ENCODE measurements at places on chromosomes 2 and 18. TPM values are rescaled to one million over a fixed set of nuclear protein-coding genes. Genes with fewer than 3 reads are reported as not detected.

MERTK gene
- total RNA-seq: 1.7 TPM

CHRND gene
- total RNA-seq: not detected

HOXD12 gene
- total RNA-seq: not detected

UGT1A5 gene
- 0.67 TPM for total RNA-seq

SERPINB4 gene
- total RNA-seq: 309 TPM

- H3K27me3 ChIP-seq: no peaks in the 10 kb centered on the region
- no peak overlapping the region for H3K27ac ChIP-seq
Observed at GRCh38 chr2:1766851-1767811, 22.8 kb upstream of the PXDN start.

GRCh38 chr2:152336854-152337510 lies 2.0 kb downstream of the FMNL2 start:
- DNase-seq: no peak
- peak overlapping the region; percentile 82 for H3K4me3 ChIP-seq
- H3K4me1 ChIP-seq: peaks cover 52% of the 10 kb centered on the region
- peaks cover 5% of the 10 kb centered on the region for H3K27me3 ChIP-seq

DNA sequence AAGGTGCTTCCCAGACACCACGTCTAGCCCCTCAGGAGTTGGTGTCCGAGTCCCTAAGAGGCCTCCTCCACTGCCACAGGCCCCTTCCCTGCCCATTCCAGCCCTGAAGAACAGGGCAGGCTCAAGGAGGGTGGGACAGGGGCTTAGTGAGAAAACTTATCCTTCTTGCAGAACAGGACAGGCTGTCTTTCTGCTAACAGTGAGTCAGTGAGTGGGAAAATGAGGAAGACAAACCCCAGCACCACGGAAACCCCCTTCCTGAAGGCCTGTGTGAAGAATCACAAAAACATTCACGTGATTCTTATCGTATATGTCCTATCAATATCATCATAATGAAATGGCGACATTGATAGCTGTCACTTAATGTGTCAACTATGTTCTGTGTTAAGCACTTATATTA lies 9.8 kb downstream of the FZD7 start:
- H3K36me3 ChIP-seq: no peaks in the 10 kb centered on the region
- H3K27me3 ChIP-seq: no peaks in the 10 kb centered on the region
- DNase-seq: no peak
- no peaks in the 10 kb centered on the region for H3K4me1 ChIP-seq

GRCh38 chr2:182381225-182381624 lies 45.6 kb downstream of the PDE1A start:
- H3K27me3 ChIP-seq: no peaks in the 10 kb centered on the region
- no peak overlapping the region for H3K4me3 ChIP-seq
- DNase-seq: no peak
- peaks cover 3% of the 10 kb centered on the region for H3K4me1 ChIP-seq
- H3K27ac ChIP-seq: no peak overlapping the region

DNA sequence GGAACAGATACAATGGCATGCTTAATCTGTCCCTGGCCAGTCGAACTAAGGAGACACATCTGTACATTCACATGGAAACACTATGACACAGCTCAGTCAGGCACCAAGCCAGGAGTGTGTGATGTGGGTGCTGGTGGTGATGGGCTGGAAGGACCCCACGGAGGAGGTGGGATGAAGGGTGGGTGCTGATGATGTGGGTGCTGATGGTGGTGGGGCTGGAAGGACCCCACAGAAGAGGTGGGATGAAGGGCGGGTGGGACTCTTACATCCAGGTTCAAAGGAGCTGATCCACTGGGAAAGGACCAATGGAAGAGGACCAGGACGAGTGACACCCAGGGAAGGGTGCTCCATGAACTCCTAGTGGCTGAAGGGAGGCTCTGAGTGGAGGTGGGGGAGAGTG lies 34.8 kb upstream of the ACAA2 start:
- H3K36me3 ChIP-seq: peaks cover 45% of the 10 kb centered on the region
- no peak overlapping the region for H3K4me3 ChIP-seq
- H3K4me1 ChIP-seq: peaks cover 10% of the 10 kb centered on the region
- H3K27ac ChIP-seq: no peak overlapping the region
- no peak for DNase-seq

GRCh38 chr18:10791169-10791831 lies 265.5 kb downstream of the NAPG start:
- H3K4me3 ChIP-seq: no peak overlapping the region
- H3K27ac ChIP-seq: no peak overlapping the region
- DNase-seq: no peak
- no peaks in the 10 kb centered on the region for H3K36me3 ChIP-seq

- no peaks in the 10 kb centered on the region for H3K36me3 ChIP-seq
- H3K27me3 ChIP-seq: no peaks in the 10 kb centered on the region
- no peak for DNase-seq
Observed at GRCh38 chr2:168797286-168797655, 5.2 kb upstream of the NOSTRIN start.

DNA sequence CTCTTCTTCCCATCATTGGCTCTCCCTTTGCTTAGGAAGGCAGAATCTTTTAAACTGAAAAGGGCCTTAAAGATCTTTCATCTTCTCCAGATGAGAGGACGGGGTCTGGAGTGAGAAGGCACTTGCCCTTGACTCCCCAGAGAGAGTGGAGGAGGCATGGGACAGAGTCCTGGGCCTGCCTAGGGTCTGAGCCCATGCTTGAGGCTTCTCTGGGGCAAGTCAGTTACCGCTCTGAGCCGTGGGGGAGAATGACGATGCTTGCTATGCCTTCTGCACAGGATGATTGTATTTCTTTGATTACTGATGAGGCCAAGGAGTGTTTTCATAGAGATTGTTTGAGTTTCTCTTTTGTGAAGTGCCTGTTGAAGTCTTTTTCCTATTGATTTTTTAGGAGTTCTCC lies 921 bp downstream of the PLB1 start:
- no peak for DNase-seq
- no peaks in the 10 kb centered on the region for H3K4me1 ChIP-seq
- no peak overlapping the region for H3K27ac ChIP-seq
- H3K4me3 ChIP-seq: no peak overlapping the region
- no peaks in the 10 kb centered on the region for H3K36me3 ChIP-seq

DNA sequence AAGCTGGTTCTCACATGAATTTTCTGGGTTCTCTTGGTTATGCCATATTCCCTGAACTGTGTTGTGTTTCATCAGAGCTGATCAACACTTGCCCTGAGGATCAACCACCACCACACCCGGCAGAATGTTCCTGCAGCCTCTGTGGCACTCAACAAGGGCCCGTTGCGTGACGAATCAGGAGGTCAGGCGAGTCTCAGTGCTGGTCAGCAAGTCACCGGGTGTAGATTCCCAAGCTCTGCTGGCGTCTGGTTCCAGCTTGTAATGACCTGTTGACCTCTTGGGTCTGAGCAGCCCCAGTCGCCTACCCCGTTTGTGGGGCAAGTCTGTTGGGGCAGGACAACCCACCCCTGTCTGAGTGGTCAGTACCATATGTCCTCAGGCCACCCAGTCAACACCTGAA lies 46.0 kb downstream of the ADCY3 start:
- H3K27ac ChIP-seq: peak overlapping the region; percentile 65
- H3K4me3 ChIP-seq: no peak overlapping the region
- no peaks in the 10 kb centered on the region for H3K27me3 ChIP-seq
- DNase-seq: no peak

DNA sequence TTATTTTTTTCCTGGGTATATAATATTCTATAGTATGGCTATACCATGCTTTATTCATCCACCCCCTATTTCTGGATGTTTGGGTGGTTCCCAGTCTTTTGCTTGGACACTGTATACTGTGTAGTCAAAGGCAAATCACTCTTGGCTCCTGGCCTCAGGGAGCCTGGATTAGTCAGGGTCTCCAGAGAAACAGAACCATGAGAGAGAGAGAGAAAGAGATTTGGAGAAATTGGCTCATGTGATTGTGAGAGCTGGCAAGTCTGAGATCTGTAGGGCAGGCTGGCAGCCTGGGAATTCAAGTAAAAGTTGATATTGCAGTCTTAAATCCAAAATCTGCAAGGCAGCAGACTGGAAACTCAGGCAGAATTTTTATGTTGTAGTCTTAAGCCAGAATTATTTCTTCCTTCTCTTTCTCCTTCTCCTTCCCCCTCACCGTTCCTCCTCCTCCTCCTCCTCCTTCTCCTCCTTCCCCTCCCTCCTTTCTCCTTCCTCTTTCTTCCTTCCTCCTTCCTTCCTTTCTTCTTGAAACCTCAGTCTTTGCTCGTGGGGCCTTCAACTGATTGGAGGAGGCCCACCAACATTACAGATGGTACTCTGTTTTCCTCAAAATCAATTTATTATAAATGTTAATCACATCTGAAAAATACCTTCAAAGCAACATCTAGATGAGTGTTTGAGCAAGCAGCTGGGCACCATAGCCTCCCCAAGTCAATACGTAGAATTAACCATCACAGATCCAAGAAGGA lies 33.0 kb downstream of the CTIF start:
- H3K4me3 ChIP-seq: no peak overlapping the region
- H3K4me1 ChIP-seq: no peaks in the 10 kb centered on the region
- DNase-seq: no peak
- H3K27ac ChIP-seq: no peak overlapping the region
- H3K36me3 ChIP-seq: no peaks in the 10 kb centered on the region

DNA sequence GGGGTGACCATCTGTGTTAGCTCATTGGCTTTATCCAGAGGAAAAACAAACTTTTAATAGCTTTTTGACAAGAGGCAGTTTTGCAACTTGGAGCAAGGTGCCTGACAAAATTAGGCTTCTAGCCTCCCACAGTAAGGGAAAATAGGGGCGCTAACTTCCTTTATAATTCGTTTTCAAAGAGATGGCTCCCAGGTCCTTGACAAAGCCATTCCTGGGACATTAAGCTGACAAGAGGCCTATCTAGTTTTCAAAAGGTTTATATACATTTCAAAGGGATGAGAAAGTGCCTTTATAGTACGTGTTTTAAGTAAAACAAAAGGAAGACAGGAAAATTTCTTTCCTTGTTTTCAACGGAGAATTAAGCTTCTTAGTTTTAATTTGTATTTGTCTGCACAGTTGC lies 159.4 kb upstream of the GCFC2 start:
- no peak overlapping the region for H3K4me3 ChIP-seq
- H3K36me3 ChIP-seq: no peaks in the 10 kb centered on the region
- H3K27me3 ChIP-seq: no peaks in the 10 kb centered on the region
- H3K27ac ChIP-seq: no peak overlapping the region
- no peaks in the 10 kb centered on the region for H3K4me1 ChIP-seq
- no peak for DNase-seq

GRCh38 chr2:167383610-167384194 lies 495.4 kb downstream of the XIRP2 start:
- H3K4me1 ChIP-seq: no peaks in the 10 kb centered on the region
- H3K36me3 ChIP-seq: no peaks in the 10 kb centered on the region
- H3K27me3 ChIP-seq: no peaks in the 10 kb centered on the region

DNA sequence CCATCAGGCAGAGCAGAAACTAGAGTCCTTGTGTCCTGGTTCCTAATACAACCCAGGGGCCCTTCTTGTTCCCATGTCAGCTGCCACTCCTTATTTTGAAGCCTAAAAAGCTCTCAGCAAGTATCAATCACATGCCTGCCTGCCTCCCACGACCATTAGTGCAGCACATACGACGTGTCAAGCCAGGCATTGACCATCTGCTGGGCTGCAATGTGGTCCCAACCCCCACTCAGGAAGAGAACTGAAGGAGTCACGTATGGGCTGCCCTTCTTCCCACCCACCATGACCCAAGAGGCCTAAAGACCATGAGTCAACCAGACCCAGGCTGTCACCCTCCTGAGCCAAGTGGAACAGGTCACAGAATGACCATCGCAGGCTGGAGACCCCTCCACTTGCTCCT lies 98.8 kb downstream of the KLHL29 start:
- no peak overlapping the region for H3K27ac ChIP-seq
- no peak for DNase-seq
- no peak overlapping the region for H3K4me3 ChIP-seq
- peaks cover 27% of the 10 kb centered on the region for H3K4me1 ChIP-seq
- H3K36me3 ChIP-seq: no peaks in the 10 kb centered on the region

- DNase-seq: no peak
- H3K4me1 ChIP-seq: no peaks in the 10 kb centered on the region
Observed at GRCh38 chr2:120429586-120430500, 83.9 kb downstream of the INHBB start.

DNA sequence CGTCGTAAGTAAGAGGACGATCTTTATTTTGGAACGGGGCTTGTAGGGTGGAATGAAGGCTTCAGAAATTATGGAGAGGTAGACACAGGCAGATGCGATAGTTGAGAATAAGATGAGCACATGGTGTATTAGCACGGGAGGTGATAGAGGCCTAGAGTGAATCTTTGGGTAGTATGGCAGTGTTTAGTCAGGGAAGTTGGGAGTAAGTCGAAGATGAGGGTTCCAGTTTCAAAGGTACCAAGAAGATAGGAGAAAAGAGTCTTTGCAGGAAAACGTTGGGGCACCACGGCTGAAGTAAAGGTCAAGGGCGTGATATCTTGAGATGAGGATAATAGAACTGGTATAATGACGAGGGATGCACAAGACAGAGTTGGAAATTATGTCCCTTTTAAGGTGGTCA lies 654 bp downstream of the PIK3C3 start:
- no peaks in the 10 kb centered on the region for H3K27me3 ChIP-seq
- no peak for DNase-seq
- H3K36me3 ChIP-seq: no peaks in the 10 kb centered on the region
- peak overlapping the region; percentile 83 for H3K4me3 ChIP-seq
- no peaks in the 10 kb centered on the region for H3K4me1 ChIP-seq

GRCh38 chr2:216018709-216019108 lies 5.4 kb upstream of the MREG start:
- no peak for DNase-seq
- H3K27me3 ChIP-seq: no peaks in the 10 kb centered on the region
- no peaks in the 10 kb centered on the region for H3K36me3 ChIP-seq
- H3K4me1 ChIP-seq: no peaks in the 10 kb centered on the region
- H3K4me3 ChIP-seq: no peak overlapping the region
- H3K27ac ChIP-seq: no peak overlapping the region

- DNase-seq: no peak
- H3K36me3 ChIP-seq: no peaks in the 10 kb centered on the region
- no peaks in the 10 kb centered on the region for H3K27me3 ChIP-seq
- H3K4me3 ChIP-seq: no peak overlapping the region
Observed at GRCh38 chr18:56257205-56257604, 381.2 kb downstream of the TXNL1 start.

DNA sequence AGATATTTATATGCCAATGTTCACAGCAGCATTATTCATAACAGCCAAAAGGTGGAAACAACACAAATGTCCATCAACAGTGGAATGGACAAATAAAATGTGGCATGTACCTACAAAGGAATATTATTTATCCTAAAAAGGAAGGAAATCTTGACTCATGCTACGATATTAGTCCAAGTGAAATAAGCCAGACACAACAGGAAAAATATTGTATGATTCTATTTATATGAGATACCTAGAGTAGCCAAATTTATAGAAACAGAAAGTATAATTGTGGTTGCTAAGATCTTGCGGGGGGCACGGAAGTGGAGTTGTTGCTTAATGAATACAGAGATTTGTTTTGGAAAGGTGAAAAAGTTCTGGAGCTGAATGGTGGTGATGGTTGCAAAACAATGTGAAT lies 33.0 kb upstream of the CCDC150 start:
- DNase-seq: no peak
- H3K4me3 ChIP-seq: no peak overlapping the region
- H3K36me3 ChIP-seq: no peaks in the 10 kb centered on the region
- H3K27me3 ChIP-seq: no peaks in the 10 kb centered on the region
- H3K4me1 ChIP-seq: peaks cover 3% of the 10 kb centered on the region

Data from esophagus squamous epithelium (tissue), 5 donors.